ENCODE measurements at places on chromosomes 4 and X.

- no peak for DNase-seq
These were observed 312.5 kb upstream of the HS3ST1 start for GRCh38 chr4:11741190-11741652.

- no peak for DNase-seq
These were observed 8.2 kb downstream of the CASP3 start for GRCh38 chr4:184641022-184641421.

DNA sequence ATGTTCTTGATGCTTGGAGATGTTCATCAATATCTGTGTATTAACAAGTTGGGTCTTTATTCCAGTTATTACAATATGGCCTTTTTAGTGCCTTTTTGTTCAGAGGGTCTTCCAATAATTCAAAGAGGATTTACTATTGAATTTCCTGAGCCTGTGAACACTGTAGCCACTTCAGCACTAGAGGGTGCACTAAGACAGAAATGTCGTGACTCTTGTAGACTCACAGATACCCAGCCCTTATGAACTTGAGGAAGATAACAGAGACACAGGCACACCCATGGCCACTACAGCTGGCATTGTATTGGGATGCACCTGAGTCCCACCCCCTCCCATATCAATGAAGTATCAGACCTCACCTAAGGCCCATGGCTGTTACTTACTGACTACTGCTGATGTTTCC, 54.4 kb upstream of the ACTRT1 start:
- no peak for DNase-seq

- DNase-seq: no peak
These were observed 13.8 kb upstream of the TMEM33 start for GRCh38 chr4:41921476-41921875.
